ENCODE measurements at places on chromosomes 12 and 14.

GRCh38 chr14:75430116-75430515, 2.3 kb downstream of the JDP2 start:
- DNase-seq: no peak

GRCh38 chr12:23948291-23948690, 1.2 kb downstream of the SOX5 start:
- no peak for DNase-seq

DNA sequence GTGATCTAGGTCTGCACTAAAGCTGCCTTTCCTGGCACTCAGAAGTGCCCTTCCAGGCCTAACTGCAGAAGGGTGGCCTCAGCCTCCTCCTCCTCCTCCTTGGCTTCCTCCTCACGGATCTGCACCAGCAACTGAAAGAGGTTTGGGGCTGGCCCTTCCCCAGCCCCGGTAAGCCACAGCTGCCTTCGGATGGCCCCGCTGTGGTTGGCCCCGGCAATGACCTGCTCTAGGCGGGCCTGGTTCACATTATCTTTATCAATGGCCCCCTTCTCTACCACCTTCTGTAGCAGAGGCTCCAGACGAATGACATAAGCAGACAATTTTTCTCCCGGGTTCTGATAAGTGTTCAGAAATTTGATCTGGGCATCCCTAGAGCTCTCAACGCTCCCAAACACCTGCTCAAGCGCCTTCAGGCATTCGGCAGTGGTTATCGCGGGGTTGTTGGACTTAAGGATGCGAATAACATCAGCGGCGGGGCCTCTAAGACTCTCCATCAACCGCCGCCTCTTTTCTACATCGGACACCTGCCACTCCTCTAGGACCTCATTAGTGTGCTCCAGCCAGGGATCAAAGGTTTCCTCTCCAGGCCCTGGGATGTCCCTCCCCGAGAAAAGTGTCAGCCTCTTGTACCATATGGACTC, 1.5 kb downstream of the PNMA1 start:
- DNase-seq: peak; percentile 45

GRCh38 chr12:107337346-107338095, 244.2 kb upstream of the CRY1 start:
- DNase-seq: no peak

DNA sequence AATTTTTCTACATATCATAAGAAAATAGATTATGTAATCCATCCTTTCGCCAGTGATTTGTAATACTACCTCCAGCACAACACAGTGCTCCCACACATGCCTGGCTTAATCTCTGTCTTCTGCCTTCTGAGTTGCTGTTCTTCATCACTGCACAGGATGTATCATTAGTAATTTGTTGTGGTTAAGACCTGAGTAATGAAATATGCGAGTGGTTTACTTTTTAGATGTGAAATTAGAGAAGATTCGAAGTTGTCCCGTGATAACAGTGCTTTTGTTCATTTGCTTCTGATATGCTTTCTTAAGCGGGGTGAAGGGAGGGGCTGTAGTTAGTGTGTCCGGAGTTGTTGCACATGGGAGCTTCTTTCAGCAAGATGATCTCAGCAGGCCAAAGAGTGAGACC, 18.1 kb downstream of the KRT85 start:
- DNase-seq: no peak

- DNase-seq: no peak
Measured at GRCh38 chr12:121025442-121026226, 9.3 kb upstream of the C12orf43 start.

DNA sequence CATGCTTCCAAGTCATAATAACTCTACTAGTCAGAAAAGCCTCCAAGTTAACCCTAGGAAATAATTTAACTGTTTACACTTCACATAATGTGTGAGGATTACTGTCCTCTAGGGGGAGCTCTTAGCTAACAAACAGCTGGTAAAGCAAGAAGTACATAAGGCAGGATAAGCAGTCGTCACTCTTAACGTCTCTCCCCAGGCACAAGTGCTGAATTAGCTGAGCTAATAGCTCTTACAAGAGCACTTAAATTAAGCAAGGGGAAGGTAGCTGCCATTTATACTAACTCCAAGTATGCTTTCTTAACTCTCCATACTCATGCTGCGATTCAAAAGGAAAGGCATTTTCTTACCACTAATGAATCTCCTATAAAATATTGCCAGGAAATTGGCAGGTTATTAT, 79.3 kb upstream of the TSPAN11 start:
- DNase-seq: peak; percentile 87

- DNase-seq: peak; percentile 34
Measured at GRCh38 chr12:110073049-110073831, 24.9 kb upstream of the C12orf76 start.

GRCh38 chr14:102407258-102407657, 44.5 kb downstream of the TECPR2 start:
- DNase-seq: no peak

All from hematopoietic multipotent progenitor cell treated with erythropoietin and hydrocortisone succinate and interleukin-3 and kit ligand, for 8 days (in vitro differentiated cells).